ENCODE measurements at places on chromosomes 7 and 10. TPM values are rescaled to one million over a fixed set of nuclear protein-coding genes. Genes with fewer than 3 reads are reported as not detected.

Gene RNF32
- total RNA-seq: 0.72 TPM

Gene PTF1A
- not detected for total RNA-seq

Gene EVX1
- not detected for total RNA-seq

Gene HKDC1
- not detected for total RNA-seq

Gene AQP1
- 1,062 TPM for total RNA-seq

Gene PPP1R3C
- 94.6 TPM for total RNA-seq

Gene HABP2
- not detected for total RNA-seq

Data from aorta (tissue), 5 donors.